IMR-90 (cell line): ENCODE measurements at places on chromosomes 7 and 10.

DNA sequence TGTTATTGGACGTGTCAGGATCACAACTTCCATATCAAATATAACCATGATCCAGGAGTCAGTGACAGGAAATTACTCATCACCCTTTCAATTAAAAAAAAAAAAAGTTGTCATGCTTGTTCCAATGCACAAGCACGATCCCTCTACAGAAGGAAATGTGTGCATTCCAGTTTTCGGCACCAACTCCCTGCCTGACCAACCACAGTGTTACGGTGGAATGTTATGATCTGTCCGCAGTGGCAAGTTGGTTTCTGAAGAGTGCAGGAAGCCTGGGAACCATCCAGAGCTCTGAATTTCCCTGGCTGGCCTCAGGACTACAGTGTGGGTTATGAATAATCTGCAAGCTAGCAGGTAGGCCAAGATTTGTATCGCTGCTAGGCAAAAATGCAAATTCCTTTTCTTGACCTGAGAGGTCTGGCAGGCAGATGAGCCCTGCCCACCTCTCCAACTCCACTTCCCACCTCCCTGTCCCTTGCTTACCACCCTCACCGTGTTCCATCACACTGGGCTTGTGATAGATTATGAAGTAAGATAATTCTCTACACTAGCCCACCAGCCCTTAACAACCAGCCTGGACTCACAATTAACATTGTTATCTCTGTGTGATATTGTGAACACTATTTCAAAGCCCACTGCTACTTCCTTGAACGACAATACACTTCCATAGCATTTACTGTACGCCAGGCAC, 20.4 kb downstream of the FRMPD2 start:
- no peak for DNase-seq

DNA sequence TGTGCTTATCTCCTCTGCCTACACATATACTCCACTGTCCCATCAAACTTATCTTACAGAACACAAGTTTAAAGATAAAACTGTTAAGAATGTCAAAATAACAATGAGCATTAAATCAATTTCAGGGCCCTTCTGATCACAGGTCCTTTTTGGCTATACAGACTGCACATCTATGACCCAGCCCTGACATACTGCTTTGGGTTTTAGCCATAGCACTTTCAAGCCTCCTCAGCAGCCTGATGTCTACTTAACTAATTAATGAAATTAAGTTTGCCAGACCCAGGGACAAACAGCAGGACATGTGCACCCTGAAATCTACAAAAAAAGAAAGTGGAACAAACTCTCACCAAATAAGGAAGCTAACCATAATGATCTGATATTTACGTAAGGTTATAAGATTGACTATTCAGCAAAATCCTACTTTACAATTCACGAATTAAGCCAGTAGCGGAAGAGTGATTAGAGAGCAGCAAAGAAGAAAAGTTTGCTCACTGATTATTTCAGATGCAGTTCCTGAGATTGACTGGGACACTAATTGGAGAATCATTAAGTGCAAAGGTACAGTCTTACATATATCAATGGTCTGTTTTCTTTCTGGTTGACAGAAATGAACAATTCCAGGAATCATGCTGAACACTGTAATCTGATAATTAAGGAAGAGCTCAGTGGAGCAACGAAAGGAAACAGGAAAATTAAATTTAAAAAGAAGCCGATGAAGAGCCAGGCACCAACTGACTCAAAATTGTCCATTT, 669.3 kb upstream of the LRRN3 start:
- DNase-seq = no peak

DNA sequence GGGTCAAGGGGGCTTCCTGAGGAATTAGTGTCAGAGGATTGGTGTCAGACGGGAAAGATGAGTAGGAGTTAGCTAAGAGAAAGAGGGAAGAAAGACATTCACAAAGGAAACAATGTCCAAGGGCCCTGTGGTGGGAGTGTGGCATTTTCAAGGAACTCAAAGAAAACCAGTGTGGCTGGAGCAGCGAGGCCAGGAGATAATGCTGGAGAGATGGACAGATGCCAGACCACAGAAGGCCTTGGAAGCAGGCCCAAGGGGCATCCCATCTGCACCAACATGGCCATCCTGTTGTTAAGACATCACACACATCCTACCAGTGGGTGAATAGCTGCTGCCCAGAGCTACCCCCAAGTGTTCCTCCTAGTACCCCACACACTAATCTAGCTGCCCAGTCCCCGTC, 36.1 kb upstream of the CUL1 start:
- no peak for DNase-seq

GRCh38 chr7:13829231-13829630, 160.2 kb downstream of the ETV1 start:
- DNase-seq = peak; percentile 74

DNA sequence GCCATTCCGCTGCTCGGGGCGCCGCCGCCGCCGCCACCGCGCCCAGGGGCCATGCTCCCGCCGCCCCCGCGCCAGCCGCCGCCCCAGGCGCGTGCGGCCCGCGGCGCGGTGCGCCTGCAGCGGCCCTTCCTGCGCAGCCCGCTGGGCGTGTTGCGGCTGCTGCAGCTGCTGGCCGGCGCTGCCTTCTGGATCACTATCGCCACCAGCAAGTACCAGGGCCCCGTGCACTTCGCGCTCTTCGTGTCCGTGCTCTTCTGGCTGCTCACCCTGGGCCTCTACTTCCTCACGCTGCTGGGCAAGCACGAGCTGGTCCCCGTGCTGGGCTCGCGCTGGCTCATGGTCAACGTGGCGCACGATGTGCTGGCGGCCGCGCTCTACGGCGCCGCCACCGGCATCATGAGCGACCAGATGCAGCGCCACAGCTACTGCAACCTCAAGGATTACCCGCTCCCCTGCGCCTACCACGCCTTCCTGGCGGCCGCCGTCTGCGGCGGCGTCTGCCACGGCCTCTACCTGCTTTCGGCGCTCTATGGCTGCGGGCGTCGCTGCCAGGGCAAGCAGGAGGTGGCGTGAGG, 383 bp downstream of the MARVELD1 start:
- peak; percentile 74 for DNase-seq

- DNase-seq = no peak
Measured at GRCh38 chr10:81696609-81697388, 178.2 kb upstream of the NRG3 start.

- DNase-seq = peak; percentile 22
Measured at GRCh38 chr10:80684259-80684658, 146.6 kb downstream of the SH2D4B start.

DNA sequence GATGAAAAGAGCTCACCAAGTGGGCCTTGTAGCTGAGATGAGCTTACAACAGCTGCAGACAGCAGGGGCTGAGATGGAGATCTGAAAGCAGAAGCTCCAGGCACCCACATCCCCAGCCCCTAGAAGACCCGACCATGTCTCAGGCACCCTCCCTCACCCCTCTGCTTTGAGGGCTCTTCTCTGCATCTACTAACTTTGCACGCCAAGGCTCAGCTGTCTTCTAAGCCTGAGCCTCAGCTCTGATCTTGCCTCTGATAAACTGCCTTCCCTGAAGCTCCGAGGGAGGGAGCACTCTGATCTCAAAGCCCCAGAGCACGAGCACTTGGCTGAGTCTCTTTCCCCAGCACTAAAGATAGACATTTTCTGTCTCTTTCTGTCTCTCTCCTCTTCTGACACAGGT, 42.0 kb downstream of the ANXA8 start:
- DNase-seq = no peak

DNA sequence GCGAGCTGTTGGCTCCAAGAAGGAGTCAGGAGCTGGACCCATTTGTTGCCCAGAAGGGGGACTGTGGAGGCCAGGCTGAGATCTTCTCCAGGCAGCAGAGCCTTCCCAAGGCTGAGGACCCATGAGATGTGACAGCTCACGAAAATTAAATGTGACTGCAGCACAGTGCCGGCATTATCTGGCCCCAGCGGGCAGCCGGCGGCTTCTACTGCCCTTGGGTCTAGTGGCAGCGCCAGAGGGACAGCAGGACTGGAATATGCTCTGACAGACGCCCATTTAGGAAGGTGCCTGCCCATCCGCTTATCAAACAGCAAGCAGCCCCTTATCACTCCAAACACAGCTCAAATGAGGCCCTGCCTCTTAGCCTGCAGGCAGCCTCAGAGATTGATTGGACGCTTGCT, 122.9 kb upstream of the LYZL2 start:
- no peak for DNase-seq

- no peak for DNase-seq
Measured at GRCh38 chr10:13417459-13418126, 69.5 kb upstream of the SEPHS1 start.

GRCh38 chr7:39609935-39610263, 13.5 kb upstream of the RALA start:
- no peak for DNase-seq

DNA sequence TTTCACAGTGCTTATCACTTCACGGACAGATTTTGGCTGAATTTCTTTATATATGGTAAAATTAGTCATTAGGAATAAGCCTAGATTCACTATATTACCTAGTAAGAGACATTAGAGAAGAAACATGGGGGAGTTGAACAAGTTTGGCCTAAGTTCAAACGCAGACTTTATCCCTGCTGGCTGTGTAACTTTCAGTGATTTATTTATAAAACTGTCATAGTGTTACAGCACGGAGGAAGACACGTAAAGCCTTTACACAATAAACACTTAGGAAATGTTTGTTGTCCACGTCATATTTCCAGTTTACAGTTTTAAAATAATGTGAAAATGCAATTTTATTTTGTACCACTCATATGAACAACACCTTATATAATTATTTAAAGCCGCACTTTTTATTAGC, 661.5 kb downstream of the MAGI2 start:
- peak; percentile 33 for DNase-seq

DNA sequence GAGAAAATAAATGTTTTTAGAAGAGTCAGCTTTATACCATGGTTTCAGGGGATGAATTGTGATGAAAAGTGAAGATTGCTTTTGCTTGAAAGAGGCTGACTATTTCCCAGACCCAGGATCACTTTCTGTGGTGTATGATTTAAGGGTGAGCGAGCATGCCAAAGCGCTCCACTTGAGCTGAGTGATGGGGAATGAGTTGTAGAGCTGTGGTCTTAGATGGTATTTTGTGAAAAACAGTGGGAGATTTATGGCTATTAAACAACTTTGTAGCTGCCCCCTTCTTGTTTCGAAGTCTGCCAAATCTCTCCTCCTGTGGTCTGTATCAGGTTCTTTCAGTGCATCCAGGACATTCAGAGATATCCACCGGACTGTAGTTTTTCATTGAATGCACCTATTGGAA, 888.2 kb downstream of the LRMDA start:
- no peak for DNase-seq

DNA sequence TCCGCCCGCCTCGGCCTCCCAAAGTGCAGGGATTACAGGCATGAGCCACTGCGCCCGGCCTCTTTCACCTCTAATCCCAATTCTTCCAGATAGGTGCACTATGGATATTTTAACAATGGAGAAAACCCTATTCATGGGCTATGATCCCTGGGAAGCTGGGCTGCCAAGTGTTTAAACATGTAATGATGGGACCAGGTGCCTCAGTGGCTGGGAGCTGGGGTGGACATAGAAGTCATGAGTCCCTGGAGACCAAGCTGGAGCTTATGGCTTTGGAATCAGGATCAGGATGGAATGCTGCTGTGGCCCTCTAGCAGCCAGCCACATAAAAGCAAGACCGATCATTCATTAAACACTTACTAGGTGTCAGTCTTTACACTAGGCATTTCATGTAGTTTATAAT, 41.8 kb upstream of the IGFBP3 start:
- no peak for DNase-seq

DNA sequence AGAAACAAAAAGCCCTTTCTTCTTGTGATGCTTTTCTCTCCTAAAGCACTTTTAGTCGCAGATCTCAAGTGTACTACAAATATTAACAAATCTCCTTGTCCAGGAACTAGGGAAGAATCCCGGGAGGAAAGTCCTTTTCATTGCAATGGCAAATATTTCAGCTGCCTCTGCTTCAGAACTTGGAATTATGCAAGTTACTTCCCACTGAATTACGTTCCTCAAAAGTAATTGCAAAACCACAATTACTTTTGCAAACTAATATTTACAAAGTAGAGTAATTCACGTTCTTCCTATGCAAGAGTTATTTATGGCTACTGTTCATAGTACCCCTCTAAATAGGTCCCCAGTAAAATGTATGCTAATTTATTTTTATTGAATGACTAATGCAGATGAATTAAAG, 14.5 kb downstream of the PRKCQ start:
- no peak for DNase-seq

- DNase-seq = no peak
Measured at GRCh38 chr10:87878664-87879459, 15.4 kb downstream of the PTEN start.

DNA sequence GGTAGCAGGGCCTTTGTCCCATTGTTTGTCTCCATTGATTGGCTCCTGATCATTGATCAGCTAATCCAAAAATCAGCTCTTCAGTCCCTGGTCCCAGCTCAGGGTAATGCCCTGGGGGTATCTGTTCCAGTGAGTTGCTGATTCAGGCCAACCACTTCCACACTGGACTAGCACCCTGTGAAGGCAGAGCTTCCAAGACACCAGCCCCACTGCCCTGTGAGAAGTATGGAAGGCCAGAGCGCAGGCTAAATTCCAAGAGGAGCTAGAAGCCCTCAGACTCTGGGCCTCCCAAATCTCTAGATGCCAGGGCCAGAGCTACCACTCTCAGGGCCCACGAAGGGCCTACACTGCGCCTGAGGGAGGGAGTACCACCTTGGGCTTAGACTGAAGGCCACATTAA, 10.4 kb downstream of the TMEM72 start:
- no peak for DNase-seq

DNA sequence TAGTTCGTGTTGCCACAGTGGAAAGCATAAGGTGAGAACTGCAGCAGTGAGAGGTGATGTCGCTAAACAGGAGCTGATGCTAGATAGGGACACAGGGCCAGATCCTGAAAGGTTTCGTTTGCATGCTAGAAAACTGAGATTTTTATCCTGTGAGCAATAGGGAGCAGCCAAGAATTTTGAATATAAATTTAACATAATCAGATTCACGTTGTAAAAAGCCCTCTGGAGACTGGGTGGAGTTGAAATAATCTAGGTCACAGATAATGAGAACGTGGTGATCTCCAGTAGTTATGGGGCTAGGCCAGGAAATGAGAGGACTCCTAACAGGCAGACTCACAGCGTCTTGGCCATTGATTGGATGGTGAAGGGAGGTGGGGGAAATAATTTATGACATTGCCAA, 92.1 kb upstream of the IMMP2L start:
- DNase-seq = no peak

DNA sequence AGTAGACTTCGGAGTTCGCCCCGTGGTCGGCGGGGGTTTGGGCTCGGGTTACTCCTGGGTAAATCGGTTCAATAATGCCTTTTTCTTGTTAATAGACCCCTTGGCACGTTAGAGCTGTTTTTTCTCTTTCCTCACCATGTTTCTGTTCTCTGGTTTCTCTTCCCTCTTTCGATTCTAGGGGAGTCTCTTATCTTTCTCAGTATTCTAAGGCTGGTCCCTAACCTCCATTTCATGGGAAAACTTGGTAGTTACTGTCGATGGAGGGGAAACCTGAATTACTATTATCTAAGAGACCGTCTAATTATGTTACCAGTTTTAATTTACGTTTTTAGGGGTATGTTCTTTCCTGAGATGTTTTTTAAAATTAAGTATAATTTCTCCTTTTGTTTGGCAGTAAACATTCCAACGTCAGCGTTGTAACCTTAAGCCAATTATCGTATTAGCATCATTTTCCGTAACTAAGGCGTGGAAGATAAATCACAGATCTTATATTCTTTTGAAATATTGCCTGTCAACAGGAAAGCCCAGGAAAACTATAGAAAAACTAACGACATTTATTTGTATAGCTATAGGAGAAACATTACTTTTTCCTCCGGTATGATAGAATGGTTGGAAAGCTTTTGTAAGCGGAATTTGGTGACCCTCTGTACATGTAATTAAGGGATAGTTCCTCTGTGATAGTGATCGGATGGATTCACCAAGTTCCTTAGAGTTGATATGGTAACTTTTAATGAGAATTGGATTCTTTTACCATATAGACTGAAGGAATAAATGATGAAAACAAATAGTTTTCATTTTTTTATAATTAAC, 847 bp downstream of the BTAF1 start:
- peak; percentile 10 for DNase-seq
